ENCODE measurements at places on chromosomes 1 and 21. TPM values are rescaled to one million over a fixed set of nuclear protein-coding genes. Genes with fewer than 3 reads are reported as not detected.

- no peak for DNase-seq
- peaks cover 9% of the 10 kb centered on the region for H3K4me1 ChIP-seq
- peaks cover 32% of the 10 kb centered on the region for H3K36me3 ChIP-seq
- no peaks in the 10 kb centered on the region for H3K27me3 ChIP-seq
- no peak overlapping the region for H3K4me3 ChIP-seq
- H3K27ac ChIP-seq, result no peak overlapping the region
Observed at GRCh38 chr1:41006942-41007865, 14.3 kb downstream of the SLFNL1 start.

DNA sequence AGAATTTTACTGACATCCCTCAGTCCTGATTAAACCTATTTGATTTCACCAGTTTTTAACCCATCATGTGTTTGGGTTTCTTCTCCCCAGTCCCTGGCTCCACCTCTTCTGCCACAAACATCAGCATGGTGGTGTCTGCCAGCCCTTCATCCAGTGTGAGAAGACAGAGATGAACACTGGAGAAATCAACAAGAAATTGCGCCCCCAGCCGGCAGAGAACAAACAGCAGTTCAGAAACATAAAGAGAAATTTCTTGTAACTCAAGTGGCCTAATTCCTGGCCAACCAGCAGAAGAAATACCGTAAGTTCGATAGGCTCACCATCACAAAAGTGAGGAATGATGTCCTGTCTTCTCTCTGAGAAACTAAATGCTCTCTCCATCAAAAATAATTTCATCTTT is 18.3 kb downstream of the S100A11 start:
- no peak overlapping the region for H3K4me3 ChIP-seq
- no peak overlapping the region for H3K27ac ChIP-seq
- no peaks in the 10 kb centered on the region for H3K36me3 ChIP-seq
- no peaks in the 10 kb centered on the region for H3K4me1 ChIP-seq
- H3K27me3 ChIP-seq, result no peaks in the 10 kb centered on the region
- DNase-seq, result no peak

DNA sequence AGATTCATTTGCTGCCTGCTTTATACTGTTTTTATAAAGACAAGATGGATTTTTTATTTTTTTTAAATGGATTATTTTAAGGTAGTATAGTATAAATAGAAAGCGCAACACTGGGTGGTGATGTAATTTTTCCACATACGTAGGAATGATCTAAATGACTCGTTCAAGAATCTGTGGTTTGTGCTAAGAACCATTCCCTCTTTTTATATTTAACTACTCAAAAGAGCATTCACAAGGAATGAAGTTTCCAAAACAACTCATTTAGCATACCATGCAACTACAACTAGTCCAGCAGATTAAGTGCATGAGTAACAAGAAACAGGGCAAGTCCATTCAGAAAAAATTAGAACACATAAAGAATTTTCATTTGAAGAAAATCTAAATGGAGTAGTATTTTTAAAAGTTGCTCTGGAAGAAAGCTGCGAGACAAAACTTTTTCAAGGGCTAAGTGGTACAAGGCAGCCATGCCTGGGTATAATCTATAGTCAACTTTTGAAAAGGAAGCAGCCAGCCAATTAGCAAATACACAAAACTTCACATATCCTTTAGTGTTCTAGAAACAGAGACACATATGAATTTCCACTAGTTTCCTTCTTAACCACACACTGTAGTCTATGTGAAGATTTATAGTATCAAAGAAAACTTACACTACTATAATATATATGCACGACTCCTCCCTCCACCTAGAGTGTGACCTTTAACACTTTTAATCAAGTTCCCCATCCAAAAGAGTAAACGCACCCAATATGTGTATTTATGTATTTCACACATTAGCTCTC is 23.4 kb downstream of the GTF2B start:
- DNase-seq, result no peak
- H3K27me3 ChIP-seq, result no peaks in the 10 kb centered on the region
- H3K27ac ChIP-seq, result peak overlapping the region; percentile 17
- no peak overlapping the region for H3K4me3 ChIP-seq
- H3K4me1 ChIP-seq, result peaks cover 4% of the 10 kb centered on the region

DNA sequence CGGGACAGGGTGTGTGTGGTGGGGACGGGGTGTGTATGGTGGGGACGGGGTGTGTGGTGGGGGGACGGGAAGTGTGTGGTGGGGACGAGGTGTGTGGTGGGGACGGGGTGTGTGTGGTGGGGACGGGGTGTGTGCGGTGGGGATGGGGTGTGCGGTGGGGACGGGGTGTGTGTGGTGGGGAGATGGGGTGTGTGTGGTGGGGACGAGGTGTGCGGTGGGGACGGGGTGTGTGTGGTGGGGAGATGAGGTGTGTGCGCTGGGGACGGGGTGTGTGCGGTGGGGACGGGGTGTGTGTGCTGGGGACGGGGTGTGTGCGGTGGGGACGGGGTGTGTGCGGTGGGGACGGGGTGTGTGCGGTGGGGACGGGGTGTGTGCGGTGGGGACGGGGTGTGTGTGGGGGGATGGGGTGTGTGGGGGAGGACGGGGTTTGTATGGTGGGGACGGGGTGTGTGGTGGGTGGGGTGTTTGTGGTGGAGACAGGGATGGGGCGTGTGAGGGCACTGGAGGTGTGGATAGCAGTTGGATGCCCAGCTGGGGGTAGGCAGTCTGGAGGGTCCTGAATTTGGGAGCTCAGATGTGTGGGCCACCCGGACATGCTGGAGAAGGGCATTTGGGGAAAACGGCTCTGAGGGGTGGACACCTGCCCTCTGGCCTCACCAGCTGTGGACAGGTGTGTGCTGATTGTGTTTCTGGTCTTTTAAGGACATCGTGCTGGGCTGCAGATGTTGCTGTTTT is 16.9 kb downstream of the IBA57 start:
- H3K4me1 ChIP-seq, result no peaks in the 10 kb centered on the region
- DNase-seq, result no peak
- H3K27me3 ChIP-seq, result no peaks in the 10 kb centered on the region
- no peak overlapping the region for H3K4me3 ChIP-seq

- peaks cover 6% of the 10 kb centered on the region for H3K27me3 ChIP-seq
- no peaks in the 10 kb centered on the region for H3K36me3 ChIP-seq
- no peaks in the 10 kb centered on the region for H3K4me1 ChIP-seq
- H3K4me3 ChIP-seq, result no peak overlapping the region
- H3K27ac ChIP-seq, result no peak overlapping the region
- no peak for DNase-seq
Observed at GRCh38 chr1:159944623-159945455, 574 bp downstream of the IGSF9 start.

- H3K4me1 ChIP-seq, result no peaks in the 10 kb centered on the region
- H3K4me3 ChIP-seq, result peak overlapping the region; percentile 74
- peak overlapping the region; percentile 76 for H3K27ac ChIP-seq
- H3K36me3 ChIP-seq, result no peaks in the 10 kb centered on the region
- H3K27me3 ChIP-seq, result no peaks in the 10 kb centered on the region
- no peak for DNase-seq
Observed at GRCh38 chr1:32394890-32395432, 720 bp upstream of the BSDC1 start.

GRCh38 chr1:12078938-12079861 is 16.1 kb downstream of the TNFRSF8 start:
- DNase-seq, result peak; percentile 82
- peak overlapping the region; percentile 52 for H3K4me3 ChIP-seq
- peaks cover 14% of the 10 kb centered on the region for H3K36me3 ChIP-seq

GRCh38 chr21:31326522-31327242 is 17.4 kb downstream of the TIAM1 start:
- H3K27me3 ChIP-seq, result no peaks in the 10 kb centered on the region
- H3K4me1 ChIP-seq, result peaks cover 3% of the 10 kb centered on the region
- H3K27ac ChIP-seq, result peak overlapping the region; percentile 41
- no peaks in the 10 kb centered on the region for H3K36me3 ChIP-seq

GRCh38 chr1:94411237-94411636 is 7.0 kb upstream of the ABCD3 start:
- no peaks in the 10 kb centered on the region for H3K27me3 ChIP-seq
- H3K36me3 ChIP-seq, result no peaks in the 10 kb centered on the region

DNA sequence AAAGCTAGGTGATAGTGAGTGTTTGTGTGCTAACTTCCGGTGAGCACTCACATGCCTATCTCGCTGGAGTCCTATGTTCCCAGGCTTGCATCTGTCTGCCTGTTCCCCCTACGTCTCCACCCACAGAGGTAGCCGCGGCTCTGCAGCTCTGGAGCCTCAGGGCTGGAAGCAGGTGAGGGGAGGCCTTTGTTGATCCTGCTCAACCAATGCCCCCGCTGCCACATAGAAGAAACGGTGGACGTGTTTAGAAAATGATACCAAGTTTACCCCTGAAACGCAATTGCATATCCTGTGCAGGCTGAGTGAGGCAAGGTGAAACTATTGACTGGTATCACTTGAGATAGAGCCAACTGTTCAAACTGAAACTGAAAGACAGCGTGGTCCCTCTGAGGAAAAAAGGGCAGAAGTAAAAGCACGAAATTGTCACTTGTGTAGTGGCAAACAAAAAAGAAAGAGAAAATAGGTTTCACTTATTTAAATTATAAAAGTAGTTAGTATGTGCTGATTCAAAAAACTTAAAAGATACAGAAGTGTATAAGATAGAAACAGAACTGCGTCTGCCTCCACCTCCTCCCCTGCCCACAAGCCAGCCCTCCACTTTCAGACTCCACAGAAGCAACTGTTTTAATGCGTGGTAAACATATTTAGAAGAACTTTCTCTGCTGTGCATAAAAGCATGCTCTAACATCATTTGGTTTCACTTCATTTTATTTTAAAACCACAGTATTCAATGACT is 38.6 kb upstream of the ETS2 start:
- H3K27ac ChIP-seq, result peak overlapping the region; percentile 74
- H3K4me3 ChIP-seq, result peak overlapping the region; percentile 43
- peaks cover 10% of the 10 kb centered on the region for H3K4me1 ChIP-seq

- H3K27me3 ChIP-seq, result no peaks in the 10 kb centered on the region
- no peaks in the 10 kb centered on the region for H3K4me1 ChIP-seq
- no peak for DNase-seq
- H3K27ac ChIP-seq, result no peak overlapping the region
Observed at GRCh38 chr1:92792340-92792782, 7.5 kb upstream of the EVI5 start.

DNA sequence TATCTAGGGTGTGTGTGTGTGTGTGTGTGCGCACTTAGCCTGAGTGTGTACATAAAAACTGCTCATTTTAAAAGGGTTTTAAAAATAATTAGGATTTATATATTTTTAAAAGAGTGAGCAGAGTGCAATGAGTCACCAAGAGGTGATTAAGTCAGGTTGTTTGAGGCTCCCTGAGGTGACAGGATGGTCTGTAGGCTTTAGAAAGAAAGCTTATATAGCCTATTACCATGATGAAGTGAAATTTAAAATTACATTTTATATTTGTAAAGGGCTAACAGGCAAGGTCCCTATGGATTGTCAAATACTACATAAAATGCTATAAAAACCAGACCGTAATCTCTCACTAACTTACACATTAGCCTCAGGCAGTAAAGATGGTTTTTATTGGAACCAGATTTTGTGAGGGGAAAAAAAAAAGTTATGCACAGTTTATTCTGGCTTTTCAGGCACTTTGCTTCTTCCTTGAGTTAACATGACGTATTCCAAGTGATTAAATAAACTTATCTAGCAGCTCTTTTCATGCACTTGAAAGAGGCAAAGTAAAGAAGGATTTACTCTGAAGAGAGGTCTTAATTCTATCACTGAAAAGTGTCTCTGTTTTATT is 711.7 kb upstream of the PTBP2 start:
- no peaks in the 10 kb centered on the region for H3K4me1 ChIP-seq
- H3K27me3 ChIP-seq, result no peaks in the 10 kb centered on the region
- no peak for DNase-seq
- H3K27ac ChIP-seq, result no peak overlapping the region
- H3K36me3 ChIP-seq, result no peaks in the 10 kb centered on the region
- no peak overlapping the region for H3K4me3 ChIP-seq

DNA sequence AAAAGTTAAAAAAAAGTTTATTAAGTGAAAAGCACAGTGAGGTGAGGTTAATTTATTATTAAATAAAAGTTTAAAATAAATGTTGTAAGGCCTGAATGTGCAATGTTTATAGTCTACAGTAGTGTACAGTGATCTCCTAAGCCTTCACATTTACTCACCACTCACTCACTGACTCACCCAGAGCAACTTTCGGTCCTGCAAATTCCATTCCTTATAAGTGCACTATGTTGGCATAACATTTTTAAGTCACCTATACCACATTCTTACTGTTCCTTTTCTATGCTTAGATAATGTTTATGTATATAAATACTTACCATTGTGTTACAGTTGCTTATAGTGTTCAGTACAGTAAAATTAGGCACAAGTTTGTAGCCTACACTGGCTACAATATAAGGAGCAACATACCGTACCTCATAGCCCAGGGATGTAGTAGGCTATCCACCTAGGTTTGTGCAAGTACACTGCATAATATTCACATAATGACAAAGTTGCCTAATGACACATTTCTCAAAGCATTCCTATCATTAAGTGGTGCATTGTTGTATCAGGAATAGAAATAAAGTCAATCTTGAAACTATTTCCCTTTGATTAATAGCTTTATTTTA is 426.5 kb upstream of the BRINP3 start:
- H3K27ac ChIP-seq, result no peak overlapping the region
- H3K4me1 ChIP-seq, result no peaks in the 10 kb centered on the region
- H3K27me3 ChIP-seq, result no peaks in the 10 kb centered on the region
- H3K36me3 ChIP-seq, result no peaks in the 10 kb centered on the region
- DNase-seq, result no peak

Gene ANGPTL3
- not detected for total RNA-seq

Gene IVL
- total RNA-seq, result 12.1 TPM

Gene TMEM52
- total RNA-seq, result not detected

Gene PFKFB2
- total RNA-seq, result 1.9 TPM

Gene TSPAN2
- not detected for total RNA-seq

Gene MAP3K21
- 0.21 TPM for total RNA-seq

Gene SPATA1
- 2.4 TPM for total RNA-seq

Gene SNRNP40
- total RNA-seq, result 103 TPM

Gene KRTAP10-7
- total RNA-seq, result not detected

Gene SPATA17
- not detected for total RNA-seq

Measured in GM12878 (cell line).